ENCODE measurements at places on chromosomes 1 and 21.

DNA sequence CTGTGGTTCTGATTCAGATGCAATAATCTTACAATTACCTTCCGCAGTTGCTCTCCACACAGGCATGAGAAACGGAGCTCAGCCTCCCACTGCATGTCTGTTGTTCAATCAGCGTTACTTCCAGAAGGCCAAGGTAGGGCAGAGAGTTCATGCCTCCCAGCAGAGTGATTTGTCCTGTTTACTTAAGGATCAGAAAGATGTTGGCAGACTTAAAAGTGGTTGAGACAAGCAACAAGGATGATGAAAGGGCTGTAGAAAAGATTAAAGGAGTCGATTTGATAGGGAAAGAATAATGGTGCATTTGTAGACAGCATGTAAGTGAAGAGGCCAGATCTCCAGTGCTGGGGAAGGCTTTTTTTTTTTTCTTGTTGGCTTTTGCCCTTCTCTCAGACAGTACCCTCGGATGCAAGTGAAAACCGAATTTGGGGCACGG, 26.6 kb downstream of the ARMH1 start:
- no peak for DNase-seq

GRCh38 chr1:157773493-157774350, 3.2 kb downstream of the FCRL2 start:
- DNase-seq = no peak

- DNase-seq = no peak
Measured at GRCh38 chr1:246333855-246334254, 173.2 kb downstream of the SMYD3 start.

- no peak for DNase-seq
Measured at GRCh38 chr1:204414016-204414415, 2.4 kb upstream of the PPP1R15B start.

All from BJ (cell line).